ENCODE measurements at places on chromosomes 6 and 20. TPM values are rescaled to one million over a fixed set of nuclear protein-coding genes. Genes with fewer than 3 reads are reported as not detected.

DNA sequence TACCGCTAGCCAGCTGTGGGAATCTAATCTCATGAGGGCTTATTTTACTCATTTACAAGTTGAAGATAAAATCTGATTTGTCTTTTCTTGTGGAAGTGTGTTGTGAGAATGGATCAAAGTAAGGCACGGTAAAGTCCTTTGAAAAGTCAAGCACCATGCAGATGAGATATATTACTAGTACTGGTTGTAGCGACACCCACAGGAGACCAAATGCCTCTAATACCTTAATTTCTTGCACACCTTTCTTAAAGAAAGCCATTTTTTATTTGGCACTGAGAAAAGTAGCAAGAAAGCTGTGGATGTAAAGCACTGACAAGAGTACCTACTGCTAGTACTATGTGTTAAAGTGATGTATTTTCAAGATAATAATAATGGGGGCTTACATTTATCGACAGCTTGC, 191.0 kb upstream of the MMS22L start:
- H3K4me1 ChIP-seq = no peaks in the 10 kb centered on the region
- H3K36me3 ChIP-seq = no peaks in the 10 kb centered on the region
- no peak overlapping the region for H3K4me3 ChIP-seq

GRCh38 chr20:40651151-40651550, 37.9 kb downstream of the MAFB start:
- H3K36me3 ChIP-seq = no peaks in the 10 kb centered on the region
- H3K27ac ChIP-seq = no peak overlapping the region
- H3K4me1 ChIP-seq = no peaks in the 10 kb centered on the region

- H3K27me3 ChIP-seq = no peaks in the 10 kb centered on the region
- H3K27ac ChIP-seq = no peak overlapping the region
- no peaks in the 10 kb centered on the region for H3K36me3 ChIP-seq
- H3K4me1 ChIP-seq = 0 out of 2 replicates have a peak, but pooled peaks cover 4% of the 10 kb centered on the region
- no peak overlapping the region for H3K4me3 ChIP-seq
Measured at GRCh38 chr6:73688351-73688750, 7.7 kb upstream of the CD109 start.

- DNase-seq = no peak
- no peaks in the 10 kb centered on the region for H3K27me3 ChIP-seq
- no peaks in the 10 kb centered on the region for H3K36me3 ChIP-seq
- no peak overlapping the region for H3K4me3 ChIP-seq
Measured at GRCh38 chr6:93307505-93308409, 111.6 kb downstream of the EPHA7 start.

GRCh38 chr6:44113414-44113813, 13.8 kb downstream of the MRPL14 start:
- no peak for DNase-seq
- peaks cover 57% of the 10 kb centered on the region for H3K36me3 ChIP-seq
- no peak overlapping the region for H3K4me3 ChIP-seq
- peaks cover 37% of the 10 kb centered on the region for H3K4me1 ChIP-seq

DNA sequence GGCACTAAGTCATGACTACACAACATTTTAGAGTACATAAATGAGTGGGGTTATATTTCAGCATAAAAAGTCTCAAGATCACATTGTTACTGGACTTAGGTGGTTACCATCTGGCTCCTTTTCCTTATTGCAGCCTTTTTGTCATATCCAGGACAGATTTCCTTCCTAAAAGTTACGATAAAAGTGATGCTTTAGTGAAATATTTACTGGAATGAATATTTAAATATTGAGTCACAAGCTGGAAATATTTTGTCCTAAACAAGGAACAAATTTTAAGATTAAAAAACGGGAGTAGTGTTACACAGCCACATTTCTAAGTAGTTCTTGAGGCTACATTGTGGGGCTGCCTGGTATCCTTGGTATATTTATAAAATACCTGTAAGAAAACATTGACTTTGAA, 52.2 kb downstream of the CDC40 start:
- H3K27me3 ChIP-seq = no peaks in the 10 kb centered on the region
- no peak overlapping the region for H3K4me3 ChIP-seq
- no peak for DNase-seq
- H3K36me3 ChIP-seq = no peaks in the 10 kb centered on the region
- H3K27ac ChIP-seq = no peak overlapping the region

- H3K4me1 ChIP-seq = no peaks in the 10 kb centered on the region
- no peak overlapping the region for H3K4me3 ChIP-seq
- H3K36me3 ChIP-seq = no peaks in the 10 kb centered on the region
- no peaks in the 10 kb centered on the region for H3K27me3 ChIP-seq
- no peak for DNase-seq
- no peak overlapping the region for H3K27ac ChIP-seq
Measured at GRCh38 chr6:116300566-116300965, 20.8 kb upstream of the TSPYL1 start.

DNA sequence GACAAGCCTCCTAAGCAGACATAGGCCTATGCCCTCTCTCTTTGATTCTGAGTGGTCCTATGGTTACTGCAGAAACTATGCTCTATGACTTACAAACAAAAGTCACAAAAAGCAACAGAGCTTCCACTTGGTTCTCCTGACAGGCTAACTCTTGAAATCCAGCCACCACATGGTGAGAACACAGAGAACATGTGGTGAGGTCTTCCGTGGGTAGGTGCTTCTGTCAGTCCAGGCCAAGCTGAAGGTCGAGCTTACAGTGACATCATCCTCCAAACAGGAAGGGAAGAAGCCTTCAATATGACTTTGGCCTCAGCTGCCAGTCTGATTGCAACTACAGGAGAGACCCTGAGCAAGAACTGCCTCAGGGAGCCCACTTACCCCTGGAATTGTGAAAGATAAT, 265.5 kb downstream of the TBX18 start:
- H3K4me3 ChIP-seq = no peak overlapping the region
- no peaks in the 10 kb centered on the region for H3K36me3 ChIP-seq
- no peaks in the 10 kb centered on the region for H3K27me3 ChIP-seq

GRCh38 chr6:159112714-159113113, 56.5 kb upstream of the FNDC1 start:
- no peaks in the 10 kb centered on the region for H3K36me3 ChIP-seq
- H3K27ac ChIP-seq = no peak overlapping the region
- peaks cover 7% of the 10 kb centered on the region for H3K27me3 ChIP-seq
- H3K4me3 ChIP-seq = no peak overlapping the region
- no peak for DNase-seq
- H3K4me1 ChIP-seq = no peaks in the 10 kb centered on the region

DNA sequence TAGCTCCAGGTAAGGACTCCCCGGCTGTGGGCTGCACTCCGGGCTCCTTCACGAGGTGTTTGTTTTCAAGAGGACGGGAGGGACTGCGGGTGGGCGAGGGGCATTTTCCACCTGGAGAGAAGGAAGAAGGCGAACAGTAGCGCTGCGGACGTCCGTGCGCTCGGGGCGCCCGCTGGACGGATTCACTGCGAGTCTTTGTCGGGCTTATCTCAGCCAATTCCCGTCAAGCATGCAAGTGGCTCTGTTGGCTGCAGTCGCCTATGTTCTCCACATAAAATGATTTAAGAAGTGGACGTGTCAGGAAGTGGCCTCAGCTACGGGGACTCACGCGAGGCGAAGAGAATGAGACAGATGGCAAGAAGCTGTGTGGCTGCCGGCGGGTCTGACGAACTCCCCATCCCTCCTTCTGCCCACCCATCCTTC, 332 bp downstream of the GRIK2 start:
- peaks cover 14% of the 10 kb centered on the region for H3K27me3 ChIP-seq
- no peaks in the 10 kb centered on the region for H3K36me3 ChIP-seq
- no peak overlapping the region for H3K27ac ChIP-seq
- peak overlapping the region; percentile 71 for H3K4me3 ChIP-seq
- H3K4me1 ChIP-seq = peaks cover 21% of the 10 kb centered on the region

DNA sequence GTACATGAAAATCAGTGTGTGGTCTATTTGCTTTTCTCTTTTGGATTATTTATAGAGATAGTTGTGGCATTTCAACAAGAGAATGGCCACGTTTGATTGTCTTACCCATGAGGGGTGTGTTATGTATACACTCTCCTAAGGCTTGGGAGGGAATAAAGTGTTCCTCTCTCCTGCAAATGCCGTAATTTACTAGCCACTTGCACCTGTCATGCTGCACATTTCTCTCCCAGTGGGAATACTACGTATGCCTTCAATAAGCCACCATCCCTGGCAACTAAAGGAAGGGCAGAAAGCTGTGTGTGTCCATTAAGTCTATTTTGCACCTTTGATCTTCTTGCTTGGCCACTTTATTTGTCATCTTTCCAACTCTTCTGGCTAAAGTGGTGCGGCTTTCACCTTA, 541.2 kb downstream of the QKI start:
- no peak overlapping the region for H3K27ac ChIP-seq
- peaks cover 18% of the 10 kb centered on the region for H3K27me3 ChIP-seq
- no peak for DNase-seq
- no peaks in the 10 kb centered on the region for H3K4me1 ChIP-seq

DNA sequence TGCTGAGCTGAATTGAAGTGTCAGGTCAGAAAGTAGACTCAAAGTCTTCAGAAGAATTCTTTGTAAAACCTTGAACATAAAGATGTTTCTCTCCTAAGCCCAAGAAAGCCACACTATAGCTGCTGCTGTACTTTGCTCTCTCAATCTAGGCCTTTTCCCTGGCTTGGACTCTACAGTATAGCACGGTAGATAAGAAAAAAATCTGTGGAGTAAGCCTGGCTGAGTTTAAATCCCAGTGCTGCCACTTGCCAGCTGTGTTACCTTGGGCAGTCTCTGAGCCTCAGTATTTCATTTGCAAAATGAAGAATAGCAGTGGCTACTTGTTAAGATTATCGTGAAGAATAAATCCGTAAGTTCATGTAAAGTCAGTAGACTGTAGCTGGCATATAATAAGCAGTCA, 53.3 kb upstream of the UFL1 start:
- no peaks in the 10 kb centered on the region for H3K36me3 ChIP-seq
- H3K4me3 ChIP-seq = no peak overlapping the region
- DNase-seq = no peak

- no peak overlapping the region for H3K27ac ChIP-seq
- no peaks in the 10 kb centered on the region for H3K36me3 ChIP-seq
- no peaks in the 10 kb centered on the region for H3K27me3 ChIP-seq
Measured at GRCh38 chr20:45052698-45053429, 48.1 kb downstream of the KCNS1 start.

GRCh38 chr20:62159052-62159451, 15.5 kb downstream of the SS18L1 start:
- peaks cover 14% of the 10 kb centered on the region for H3K36me3 ChIP-seq
- H3K27me3 ChIP-seq = no peaks in the 10 kb centered on the region
- H3K4me1 ChIP-seq = peaks cover 34% of the 10 kb centered on the region
- DNase-seq = no peak
- H3K4me3 ChIP-seq = no peak overlapping the region

DNA sequence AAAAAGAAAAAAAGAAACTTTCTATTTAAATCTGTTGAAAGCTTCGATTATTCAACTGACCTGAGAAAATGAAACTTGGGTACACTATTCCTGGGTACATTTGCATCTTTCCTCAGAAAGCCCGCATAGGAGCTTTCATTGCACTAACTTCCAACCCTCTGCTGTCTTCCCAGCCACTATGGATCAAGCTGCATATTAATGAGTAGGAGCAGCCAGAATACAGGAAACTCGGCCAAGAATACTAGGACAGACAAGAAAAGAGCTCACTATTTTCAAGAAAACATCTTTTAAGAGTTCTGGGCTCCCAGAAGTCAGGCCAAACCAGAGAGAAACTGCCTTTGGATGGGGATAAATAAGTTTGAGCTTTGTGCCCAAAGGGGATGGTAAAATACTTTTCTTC, 135.0 kb upstream of the CCDC28A start:
- DNase-seq = no peak
- no peak overlapping the region for H3K27ac ChIP-seq
- no peak overlapping the region for H3K4me3 ChIP-seq

DNA sequence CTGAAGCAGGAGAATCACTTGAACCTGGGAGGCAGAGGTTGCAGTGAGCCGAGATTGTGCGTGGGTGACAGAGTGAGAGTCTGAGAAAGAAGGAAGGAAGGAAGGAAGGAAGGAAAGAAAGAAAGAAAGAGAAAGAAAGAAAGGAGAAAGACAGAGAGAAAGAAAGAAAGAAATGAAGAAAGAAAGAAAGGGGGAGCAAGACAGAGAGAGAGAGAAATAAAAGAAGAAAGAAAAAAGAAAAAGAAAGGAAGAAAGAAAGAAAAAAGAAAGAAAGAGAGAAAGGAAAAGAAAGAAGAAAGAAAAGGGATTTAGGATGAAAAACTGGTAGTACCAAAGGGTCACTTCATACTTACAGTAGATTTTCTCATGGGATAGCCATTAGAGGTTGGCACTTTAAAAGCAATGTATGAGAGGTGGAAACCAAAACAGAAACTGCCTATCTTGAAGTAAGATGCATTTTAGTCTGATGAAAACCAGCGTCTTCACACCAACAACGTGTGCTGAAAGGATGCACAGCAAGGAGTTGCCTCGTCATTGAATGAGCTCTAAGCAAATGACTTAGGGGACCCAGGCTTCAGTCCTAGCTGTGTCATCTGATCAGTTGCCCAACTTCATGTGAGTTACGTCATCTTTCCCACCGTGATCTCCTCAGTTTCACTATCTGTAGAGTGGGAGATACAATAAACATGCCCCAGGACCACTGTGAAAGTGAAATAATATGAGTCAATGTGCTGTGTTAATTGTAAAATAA, 133.9 kb upstream of the NEDD9 start:
- no peak overlapping the region for H3K27ac ChIP-seq
- DNase-seq = no peak
- H3K4me3 ChIP-seq = no peak overlapping the region
- no peaks in the 10 kb centered on the region for H3K27me3 ChIP-seq
- H3K36me3 ChIP-seq = no peaks in the 10 kb centered on the region
- peaks cover 23% of the 10 kb centered on the region for H3K4me1 ChIP-seq

Gene TTLL9
- total RNA-seq = not detected

Gene ASIP
- not detected for total RNA-seq

Gene CLIC5
- not detected for total RNA-seq

Gene VTA1
- total RNA-seq = 38.6 TPM

Gene HDGFL1
- not detected for total RNA-seq

Gene TGM3
- not detected for total RNA-seq

Gene DNAH8
- total RNA-seq = 0.06 TPM

Gene GZF1
- 16.0 TPM for total RNA-seq

Gene NUP43
- 25.5 TPM for total RNA-seq

Gene LTB
- 1.5 TPM for total RNA-seq

Gene ZNF334
- total RNA-seq = 0.58 TPM

Gene BPIFA3
- total RNA-seq = not detected

Gene PPP1R14C
- 3.0 TPM for total RNA-seq

Measured in PC-3 (cell line).